HS-27A (cell line): ENCODE measurements at places on chromosomes 1 and 21.

DNA sequence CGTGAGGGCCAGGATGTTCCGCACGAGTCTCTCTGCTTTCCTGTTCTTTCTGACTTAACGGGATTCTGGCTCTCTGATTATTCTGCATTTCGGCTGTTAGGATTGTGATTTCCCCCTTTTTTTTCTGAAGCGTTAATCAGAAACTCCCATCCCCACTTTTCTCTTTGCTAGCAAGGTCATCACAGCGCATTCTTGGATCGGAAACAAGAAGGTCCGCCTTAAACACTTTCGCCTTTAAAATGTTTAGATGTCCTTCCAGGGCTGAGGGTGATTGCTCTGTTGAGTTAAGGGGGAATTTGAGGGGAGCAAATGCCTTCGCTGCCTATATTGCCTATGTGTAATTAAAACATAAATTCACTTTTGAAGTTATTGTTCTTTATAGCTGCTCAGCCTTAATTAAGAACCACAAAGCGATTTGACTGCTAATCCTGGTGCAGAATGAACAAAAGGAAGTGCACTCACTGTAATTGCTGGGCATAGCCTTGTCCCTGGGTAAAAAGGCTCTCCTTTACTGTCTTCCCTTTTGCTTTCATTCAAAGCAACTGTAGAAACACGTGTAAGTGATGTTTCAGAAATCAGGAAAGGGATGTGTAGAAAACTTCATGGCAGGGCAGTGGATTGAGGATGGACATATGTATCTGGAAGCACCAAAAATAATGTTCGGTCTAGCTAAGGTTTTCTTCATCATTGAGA, 1.2 kb downstream of the LAMC1 start:
- no peak for DNase-seq

GRCh38 chr1:225919906-225920305, 4.1 kb downstream of the PYCR2 start:
- DNase-seq, result no peak

DNA sequence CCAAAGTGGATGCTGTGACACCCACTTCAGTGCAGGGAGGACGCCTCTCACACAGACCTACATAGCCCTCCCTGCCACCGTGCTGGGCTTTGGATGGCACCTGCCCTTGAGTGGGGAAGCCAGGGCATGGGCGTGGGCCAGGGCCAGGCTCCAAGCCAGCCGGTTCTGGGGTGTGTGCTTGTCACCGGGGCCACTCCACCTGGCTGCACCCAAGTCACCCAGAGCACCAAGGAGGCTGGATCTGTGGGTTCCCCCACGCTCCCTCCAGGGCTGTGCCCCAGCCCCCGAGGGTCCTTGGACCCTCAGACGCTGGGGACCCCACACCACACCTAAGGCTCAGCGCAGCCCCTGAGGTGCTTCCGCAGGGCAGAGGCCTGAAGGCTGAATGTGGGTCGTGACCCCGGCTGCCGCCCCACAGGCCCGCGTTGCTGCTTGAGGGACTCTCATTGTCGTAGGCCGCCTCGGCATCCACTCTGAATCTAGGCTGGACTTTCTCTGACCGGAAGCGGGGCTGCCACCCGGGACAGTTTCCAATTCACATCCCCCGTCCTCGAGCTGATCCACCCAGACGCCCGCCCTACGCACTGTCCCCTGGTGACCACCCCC, 1.5 kb downstream of the MXRA8 start:
- no peak for DNase-seq

GRCh38 chr1:210323957-210324356, 4.7 kb upstream of the HHAT start:
- no peak for DNase-seq

GRCh38 chr1:229757226-229757625, 131.2 kb downstream of the URB2 start:
- DNase-seq, result no peak

DNA sequence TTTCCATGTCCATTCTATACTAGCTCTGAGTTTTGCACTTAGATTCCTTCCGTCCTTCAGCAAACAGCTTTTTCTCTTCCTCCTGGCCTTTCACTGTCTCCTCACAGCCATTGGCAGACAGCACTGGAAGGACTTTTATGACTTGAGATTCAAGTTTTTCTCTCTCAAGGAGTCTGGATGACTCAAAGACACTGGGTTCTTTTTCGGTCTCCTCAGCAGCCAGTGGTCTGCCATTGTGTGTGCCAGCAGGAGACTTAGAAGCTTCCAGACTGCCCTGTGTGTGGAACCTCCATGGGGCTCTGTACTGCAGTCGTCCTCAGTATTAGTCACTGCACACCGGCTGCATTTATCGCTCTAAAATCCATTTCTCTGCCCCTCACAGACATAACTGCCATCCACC, 30.5 kb downstream of the NTNG1 start:
- no peak for DNase-seq

GRCh38 chr1:17903386-17903785, 148.3 kb downstream of the ACTL8 start:
- no peak for DNase-seq

- DNase-seq, result no peak
Measured at GRCh38 chr1:227886993-227887696, 60.6 kb downstream of the WNT9A start.

DNA sequence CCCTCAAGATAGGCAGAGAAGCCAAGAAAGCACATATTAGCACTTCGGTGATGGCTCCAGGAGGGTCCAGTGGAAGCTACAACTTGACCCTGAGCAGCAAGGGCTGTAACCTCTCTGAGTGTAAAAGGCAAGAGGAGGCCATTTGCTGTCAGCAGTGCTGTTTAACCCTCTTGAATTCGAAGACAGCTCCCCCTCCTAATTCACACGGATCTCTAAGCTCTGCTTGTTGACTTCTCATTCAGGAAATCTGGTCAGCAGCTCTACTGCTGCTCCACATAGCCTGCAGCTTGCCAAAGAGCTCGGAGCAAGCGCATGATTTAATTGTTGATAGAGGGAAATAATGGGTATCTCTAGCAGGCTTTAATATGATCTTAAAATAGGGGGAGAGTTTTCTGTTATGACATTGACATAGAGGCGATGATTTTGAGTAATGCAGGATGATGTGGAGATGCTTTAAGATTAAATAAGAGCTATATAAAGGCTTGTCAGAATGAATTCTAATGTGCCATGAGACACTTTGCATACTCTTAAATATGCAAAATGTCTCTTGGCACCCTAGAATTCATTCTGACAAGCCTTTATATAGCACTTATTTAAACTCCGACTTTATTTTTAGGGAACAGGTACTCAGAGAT, 79.4 kb upstream of the USH2A start:
- no peak for DNase-seq

DNA sequence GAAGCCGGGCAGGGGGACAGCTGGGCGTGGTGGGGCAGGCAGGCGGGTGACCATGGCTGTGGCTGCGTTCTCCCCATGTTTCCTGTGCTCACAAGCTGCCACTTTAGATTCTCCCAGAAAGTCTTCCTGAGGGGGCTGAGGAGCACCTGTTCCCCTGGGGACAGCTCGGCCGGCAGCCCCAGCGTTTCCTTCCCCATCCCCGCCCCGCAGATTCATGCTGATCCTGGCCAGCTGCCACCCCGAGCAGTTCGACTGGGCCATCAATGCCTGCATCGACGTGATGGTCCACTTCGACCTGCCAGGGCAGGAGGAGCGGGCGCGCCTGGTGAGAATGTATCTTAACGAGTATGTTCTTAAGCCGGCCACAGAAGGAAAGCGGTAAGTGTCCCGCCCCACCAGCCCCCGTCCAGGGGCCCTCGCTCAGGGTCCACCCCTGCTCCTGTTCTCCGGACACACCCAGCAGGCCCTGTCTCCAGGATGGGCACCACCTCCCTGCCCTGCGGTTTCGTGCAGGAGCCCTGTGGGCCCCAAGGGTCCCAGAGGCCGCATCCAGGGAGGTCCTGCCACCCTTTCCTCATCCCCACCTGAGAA, 10.9 kb upstream of the ATAD3B start:
- no peak for DNase-seq

- DNase-seq, result no peak
Measured at GRCh38 chr1:12409681-12410080, 179.9 kb downstream of the VPS13D start.

DNA sequence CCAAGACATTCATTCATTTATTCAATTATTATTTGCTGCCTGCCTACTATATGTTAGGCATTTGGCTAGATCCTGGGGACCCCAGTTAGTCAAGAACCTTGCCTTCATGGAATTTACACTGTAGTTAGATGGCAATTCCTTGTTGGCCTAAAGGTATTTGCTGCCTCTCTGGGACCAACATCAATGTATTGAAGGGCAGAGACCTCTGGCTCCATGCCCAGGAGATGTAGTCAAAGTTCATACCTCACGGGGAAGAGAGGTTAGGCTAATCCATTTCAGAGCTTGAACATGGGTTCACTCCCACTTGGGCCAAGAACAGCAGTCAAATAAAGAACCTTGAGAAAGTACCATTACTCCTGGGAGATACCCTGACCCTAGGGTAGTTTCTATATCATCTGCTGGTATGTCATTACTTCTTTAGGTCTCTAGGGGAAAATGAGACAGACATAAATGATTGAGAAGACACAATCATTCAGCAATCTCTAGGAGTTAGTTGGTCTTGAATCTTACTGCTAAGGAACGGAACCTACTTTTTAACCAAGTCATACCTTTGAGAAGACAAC, 32.0 kb downstream of the SORT1 start:
- DNase-seq, result no peak

DNA sequence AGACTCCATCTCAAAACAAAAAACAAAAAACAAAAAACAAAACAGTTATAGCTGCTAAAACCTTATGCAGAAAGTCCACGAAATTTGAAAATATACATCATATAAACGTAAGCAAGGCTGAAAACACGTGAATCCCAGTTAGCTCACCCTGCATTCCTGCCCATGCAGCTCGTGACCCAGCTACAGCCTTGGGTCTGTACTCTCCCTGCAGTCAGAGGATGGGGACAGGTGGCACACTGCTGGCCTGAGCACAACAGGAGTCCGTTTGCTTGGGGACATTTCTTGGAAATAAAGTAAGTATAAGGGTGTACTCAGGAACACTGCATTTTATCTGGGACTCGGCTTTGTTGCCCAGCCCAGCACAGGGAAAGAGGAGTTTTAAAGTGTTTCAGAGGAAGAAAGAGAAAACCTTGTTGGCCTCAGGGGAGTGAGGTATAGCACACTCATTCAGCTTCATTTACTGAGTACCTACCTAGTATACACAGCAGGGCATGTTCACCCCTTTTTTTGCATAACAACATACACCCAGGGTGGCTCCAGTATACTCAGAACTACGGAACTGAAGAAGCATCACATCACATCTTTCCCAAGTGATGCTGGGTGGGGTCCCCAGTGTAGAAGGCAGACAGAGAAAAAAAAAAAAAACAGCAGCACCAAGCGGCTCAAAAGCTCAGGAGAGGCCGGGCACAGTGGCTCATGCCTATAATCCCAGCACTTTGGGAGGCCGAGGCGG, 44.1 kb downstream of the CAPZB start:
- no peak for DNase-seq

GRCh38 chr1:7578206-7578605, 192.9 kb upstream of the VAMP3 start:
- DNase-seq, result no peak

- no peak for DNase-seq
Measured at GRCh38 chr1:207069061-207069460, 16.0 kb downstream of the PFKFB2 start.

- peak; percentile 26 for DNase-seq
Measured at GRCh38 chr1:200172311-200172710, 144.8 kb downstream of the NR5A2 start.

DNA sequence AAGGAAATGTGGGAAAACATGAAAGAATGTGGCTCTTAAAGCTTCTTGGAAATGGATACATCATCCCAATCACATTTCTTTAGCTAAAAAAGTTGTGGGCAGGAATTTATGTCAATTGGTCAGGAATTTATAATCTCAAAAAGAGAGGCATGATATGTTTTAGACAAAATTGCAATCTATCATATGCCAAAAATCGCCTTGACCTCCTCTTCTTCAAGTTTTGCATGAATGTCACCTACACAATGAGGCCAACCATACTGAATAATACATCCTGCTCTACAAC, 42.4 kb downstream of the ATP6V1G3 start:
- DNase-seq, result no peak

DNA sequence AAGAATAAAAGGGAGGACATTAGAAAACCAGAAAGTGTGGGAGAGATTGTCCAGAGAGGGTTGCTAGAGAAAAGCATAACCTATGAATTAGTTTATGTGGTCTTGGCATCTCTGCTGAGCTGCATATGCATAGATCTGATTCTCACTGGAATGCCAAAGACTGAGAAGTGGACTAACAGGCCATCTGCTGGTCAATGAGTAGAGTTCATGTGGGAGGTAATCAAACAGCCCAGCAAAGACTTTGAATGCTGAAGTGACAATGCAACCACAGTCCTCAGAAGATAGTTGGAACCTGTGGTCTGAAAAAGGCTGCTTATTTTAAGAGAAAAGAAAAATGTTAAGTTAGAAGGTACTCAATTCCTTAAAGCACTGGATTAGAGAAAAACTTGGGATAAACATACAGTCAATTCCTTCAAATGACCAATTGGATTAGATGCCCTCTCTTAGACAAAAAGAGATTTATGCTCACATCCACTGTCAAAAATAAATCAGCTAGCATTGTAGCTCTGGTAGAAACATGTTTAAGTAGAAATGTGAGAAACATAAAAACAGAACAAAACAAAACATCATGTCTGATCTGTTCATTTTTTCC, 382.8 kb downstream of the AMY1C start:
- DNase-seq, result no peak

- DNase-seq, result no peak
Measured at GRCh38 chr1:112934577-112934976, 21.4 kb downstream of the SLC16A1 start.

DNA sequence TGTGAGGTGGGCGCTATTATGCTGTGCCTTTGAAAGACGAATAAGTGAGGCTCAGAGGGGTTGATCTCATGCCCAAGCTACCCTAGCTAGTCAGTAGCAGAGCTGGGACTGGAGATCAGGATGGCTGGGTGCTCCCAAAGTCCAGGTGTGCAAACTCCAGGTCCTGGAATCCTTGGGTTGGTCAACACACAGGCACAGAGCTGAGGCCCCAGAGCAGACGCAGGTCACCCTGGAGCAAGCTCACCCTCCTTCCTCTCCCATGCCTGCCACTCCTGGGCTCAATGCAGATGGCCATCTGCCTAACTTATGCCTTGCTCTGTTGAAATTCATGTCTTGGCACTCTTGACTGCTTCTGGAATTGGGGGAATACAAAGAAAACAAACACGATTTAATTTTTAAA, 587.2 kb downstream of the PTPRU start:
- DNase-seq, result no peak

DNA sequence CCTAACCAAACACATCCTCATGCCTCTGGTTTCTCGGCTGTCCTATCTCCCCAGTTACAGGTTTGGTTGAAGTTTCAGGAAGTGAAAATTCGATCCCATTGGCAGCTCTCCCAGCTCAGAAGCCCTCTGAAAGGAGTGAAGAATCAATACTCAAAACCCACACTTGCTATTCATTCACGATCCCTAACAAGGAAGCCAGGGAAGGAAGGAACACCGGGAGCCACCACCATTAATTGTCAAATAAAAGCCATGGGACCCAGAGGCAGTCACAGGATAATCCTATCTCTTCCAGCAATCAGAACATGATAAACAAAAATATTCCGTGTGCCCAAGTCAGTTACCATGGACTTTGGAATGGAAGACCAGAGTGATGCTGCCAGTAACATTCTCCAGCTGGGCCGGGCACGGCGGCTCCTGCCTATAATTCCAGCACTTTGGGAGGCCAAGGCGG, 7.0 kb downstream of the TMPRSS2 start:
- no peak for DNase-seq

GRCh38 chr1:109622137-109622892, 2.7 kb downstream of the AMPD2 start:
- no peak for DNase-seq
